ENCODE measurements at places on chromosomes 1 and 21. TPM values are rescaled to one million over a fixed set of nuclear protein-coding genes. Genes with fewer than 3 reads are reported as not detected.

The LEFTY2 gene
- polyA plus RNA-seq = not detected

The KCTD3 gene
- polyA plus RNA-seq = 17.7 TPM

The MTF1 gene
- polyA plus RNA-seq = 14.7 TPM

DNA sequence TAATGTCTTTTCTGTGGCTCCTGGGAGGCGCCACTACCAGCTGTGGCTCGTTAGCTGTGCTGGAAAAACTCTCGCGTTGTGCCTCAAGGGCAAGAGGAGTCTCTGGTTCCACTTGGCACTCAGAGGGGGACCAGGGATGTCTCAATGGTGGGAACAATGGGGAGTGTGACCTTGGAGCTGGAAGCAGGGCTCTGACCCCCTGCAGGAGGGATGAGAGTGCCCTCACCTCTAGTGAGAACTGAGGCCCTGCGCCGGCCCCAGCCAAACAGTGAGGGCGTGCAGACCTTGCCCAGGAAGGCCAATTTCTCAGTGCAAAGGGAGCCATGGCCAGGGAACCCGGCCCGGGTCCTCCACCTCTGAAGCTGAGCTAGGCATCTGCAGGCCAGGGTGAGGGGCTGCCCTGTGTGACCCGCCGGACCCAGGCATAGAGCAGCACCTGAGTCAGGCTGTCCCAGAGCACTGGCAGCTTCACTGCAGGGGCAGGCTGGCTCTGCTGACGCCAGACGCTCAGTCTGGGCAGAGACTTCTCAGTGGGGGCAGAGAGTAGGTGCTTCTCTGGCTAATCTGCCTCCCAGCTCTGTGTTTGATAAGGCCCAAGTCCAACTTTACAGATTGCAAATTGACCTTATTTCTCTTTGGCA is 1.8 kb downstream of the RD3 start:
- DNase-seq = no peak
- no peak overlapping the region for H3K27ac ChIP-seq
- H3K4me1 ChIP-seq = no peaks in the 10 kb centered on the region
- no peak overlapping the region for H3K4me3 ChIP-seq
- H3K36me3 ChIP-seq = no peaks in the 10 kb centered on the region

GRCh38 chr1:160030657-160031364 is 979 bp downstream of the PIGM start:
- H3K36me3 ChIP-seq = no peaks in the 10 kb centered on the region
- no peaks in the 10 kb centered on the region for H3K27me3 ChIP-seq
- H3K4me3 ChIP-seq = peak overlapping the region; percentile 99

All from GM23248 (cell line).